ENCODE measurements at places on chromosomes 16 and 17.

DNA sequence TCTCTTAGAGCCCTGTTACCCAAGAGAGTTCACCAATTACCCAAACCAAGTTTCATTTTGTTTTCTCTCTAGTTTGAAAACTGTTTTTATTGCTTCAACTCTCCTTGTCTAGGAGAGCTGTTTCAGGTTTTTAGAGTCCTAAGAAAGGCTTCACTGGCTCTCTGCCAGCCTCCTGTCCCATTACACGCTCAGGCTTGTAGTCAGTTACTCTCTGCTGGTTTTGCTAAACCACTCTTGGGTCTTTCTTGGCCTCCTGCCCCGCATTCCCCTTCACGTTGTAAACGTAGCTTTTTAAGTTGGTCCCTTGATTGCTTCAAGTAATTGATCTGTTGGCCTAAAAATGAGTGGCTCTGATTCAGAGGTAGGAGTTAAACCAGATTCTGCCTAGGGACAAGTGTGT is 529.1 kb downstream of the MAF start:
- DNase-seq = no peak

GRCh38 chr16:83115491-83116232 is 488.9 kb downstream of the CDH13 start:
- DNase-seq = no peak

DNA sequence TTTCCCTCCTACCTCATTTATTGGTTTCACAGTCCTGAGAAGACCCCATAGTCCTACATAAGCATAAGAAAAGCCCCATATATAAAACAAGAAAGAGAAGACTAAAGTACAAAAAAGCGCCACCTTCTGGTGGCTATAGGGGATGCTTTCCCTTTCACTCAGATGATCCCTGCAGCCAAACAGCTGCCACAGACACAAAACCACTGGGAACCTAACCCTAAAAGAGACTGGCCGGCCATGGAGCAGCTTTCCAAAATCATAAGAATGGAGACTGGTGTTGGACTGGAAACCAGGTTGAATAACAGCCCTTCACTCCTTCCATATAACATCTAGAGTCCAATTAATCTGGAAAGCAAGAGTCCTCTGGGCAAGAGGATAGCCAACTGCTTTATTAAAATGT is 11.4 kb downstream of the DYNC1LI2 start:
- DNase-seq = peak; percentile 22

DNA sequence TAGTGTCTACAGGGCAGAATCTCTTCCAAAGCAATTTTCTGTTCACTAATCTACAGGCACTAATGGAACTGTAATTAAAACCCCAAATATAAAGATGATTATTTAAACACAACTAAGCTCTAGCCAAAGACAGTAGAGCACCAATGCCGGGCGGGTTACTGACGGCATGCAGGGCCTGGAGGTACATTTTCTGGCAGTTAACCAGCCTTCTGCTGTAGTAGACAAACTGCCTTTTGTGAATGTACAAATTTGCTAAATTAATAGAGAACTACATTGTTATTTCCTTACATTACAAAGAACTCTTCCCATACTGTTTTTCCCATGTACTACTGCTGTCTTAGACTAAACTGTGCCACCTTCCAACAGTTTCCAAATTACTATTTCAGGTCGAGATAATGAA is 107.8 kb downstream of the TRIM37 start:
- no peak for DNase-seq
